ENCODE measurements at places on chromosomes 3 and 15.

DNA sequence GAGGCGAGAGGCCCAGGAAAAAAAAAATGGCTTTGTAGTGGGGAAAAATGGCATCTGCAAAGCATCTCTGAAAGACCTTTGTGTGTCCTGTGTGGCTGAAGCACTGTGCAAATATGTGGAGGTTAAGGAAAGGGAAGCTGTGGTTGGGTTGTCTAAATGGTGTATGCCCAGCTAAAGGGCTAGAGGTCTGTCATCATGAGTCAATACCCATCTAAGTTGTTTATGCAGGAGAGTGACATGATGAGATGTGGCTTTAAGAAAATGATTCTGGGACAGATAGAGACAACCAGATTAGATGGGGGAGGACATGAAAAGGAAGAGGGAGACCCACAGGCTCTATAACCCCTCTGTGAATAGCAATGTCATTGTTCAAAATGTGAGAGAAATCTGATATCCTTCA, 280.7 kb downstream of the MFSD1 start:
- DNase-seq: no peak

DNA sequence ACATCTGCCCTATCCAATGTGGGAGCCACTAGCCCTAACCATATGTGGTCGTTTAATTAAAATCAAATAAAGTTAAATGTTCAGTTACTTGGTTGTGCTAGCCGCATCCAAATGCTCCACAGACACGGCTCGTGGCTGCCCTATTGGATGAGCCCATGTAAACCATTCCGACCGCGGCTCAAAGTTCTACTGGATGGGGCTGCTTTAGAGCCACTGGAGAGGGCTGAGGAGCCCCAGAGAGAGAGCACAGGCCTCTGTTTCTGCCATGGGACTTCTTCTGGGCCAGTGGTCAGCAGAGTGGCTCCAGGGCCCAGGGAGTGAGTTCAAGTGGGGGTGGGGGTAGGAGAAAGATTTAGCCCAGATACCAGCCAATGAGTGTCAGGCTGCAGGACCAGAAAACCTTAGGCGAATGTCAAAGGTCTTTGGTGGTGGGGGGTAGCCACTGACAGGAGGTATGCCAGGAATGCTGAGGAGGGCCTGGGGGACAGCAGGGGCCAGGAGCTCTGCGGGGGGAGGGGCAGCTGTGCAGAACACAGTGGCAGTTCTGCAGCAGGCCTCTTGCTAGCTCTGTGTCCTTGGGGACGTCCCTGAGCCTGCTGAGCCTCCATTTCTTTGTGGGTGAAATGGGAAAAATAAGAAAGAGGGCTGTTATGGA, 30.1 kb downstream of the SPSB4 start:
- no peak for DNase-seq

DNA sequence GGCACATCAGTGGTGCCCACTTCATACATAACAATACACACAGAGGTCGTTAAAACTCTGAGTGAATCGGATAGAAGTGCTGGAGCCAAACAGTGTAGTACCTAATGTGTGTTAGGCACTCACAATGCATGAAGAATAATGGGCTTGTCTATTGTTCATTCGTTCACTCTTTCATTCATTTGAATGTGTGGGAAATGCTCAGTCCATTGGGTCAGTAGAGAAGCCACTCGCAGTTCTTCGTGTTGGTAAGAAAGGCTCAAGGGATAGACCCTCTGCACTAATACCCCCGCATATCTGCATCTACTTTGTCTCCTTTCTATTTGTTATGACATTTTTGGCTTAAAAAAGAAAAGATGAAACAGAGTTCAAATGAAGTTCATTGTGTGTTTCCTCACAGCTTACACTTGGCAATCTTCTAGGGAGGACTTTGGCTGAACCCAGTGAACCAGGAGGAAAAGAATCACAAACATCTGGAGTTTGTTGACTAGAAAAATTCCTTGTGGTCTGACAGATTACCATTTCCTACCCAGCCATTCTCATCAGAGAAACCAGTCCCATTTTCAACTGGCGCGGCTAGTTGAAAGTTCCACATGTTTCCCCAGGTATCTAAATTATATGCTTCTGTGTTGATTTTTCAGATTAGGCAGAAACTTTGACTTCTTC, 32.8 kb upstream of the MFSD1 start:
- DNase-seq: no peak

DNA sequence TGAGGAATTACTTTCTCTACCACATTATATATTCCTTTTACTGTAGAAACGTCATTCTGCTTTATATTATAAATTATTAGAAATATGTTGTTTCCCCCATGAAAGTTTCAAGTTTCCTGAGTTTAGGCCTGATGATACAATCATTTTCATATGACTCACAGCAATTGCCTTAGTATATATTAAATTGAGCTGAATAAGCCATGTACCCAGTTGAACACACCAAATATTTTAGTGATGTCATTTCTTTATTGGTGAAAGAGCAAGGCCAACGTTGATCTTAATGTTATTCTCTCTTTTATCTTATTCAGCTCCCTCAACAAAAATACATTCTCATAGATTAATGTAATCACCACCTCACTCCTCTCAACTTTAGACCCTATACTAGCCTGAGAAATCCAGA, 30.8 kb downstream of the B3GNT5 start:
- no peak for DNase-seq

DNA sequence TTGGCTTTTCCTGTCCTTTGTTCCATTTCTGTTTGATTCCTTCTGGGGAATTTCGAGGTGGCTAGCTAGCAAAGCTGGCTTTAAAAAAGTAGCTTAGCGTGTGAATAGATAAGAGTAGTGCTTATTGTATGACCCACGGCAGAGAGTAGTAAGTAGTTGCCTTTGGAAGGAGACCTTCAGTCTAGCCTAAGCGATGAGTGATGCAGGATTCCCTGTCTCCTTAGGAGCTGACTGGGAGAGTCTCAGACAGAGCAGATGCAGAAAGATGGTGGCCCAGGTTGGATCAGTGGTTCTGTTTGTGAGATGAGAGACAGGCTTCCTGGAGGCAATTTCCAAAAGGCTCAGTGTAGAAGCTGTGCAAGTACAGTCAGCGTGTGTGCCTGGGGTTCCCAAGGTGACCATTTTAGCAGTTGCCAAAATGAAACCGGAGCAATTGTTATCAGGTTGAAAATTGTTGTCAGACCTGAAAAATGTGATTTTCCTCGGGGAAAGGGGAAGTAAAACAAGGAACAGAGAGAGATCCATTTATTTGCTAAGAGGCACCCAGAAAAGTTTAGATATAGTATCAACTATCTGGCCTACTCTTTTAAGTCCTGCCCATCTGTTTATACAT, 681 bp upstream of the IL5RA start:
- DNase-seq: no peak

DNA sequence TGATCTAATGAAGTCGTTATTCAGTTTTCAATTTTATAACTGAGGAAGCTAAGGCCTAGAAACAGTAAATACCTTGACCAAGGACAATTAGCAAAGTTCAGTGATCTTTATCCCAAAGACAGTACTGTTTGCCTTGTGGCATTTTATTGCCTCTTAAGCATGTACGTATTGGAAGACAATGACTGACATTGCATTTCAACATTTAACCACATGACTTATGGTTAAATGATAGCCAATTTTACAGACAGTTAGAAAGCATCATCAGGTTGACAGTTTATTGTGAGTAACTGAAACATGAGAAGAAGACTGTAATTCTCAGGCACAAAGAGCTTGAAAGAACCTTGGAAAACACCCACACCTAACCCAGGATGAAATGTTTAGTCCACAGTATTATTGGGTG, 390.8 kb upstream of the ZNF385D start:
- DNase-seq: no peak

- no peak for DNase-seq
These were observed 19.1 kb upstream of the PXYLP1 start for GRCh38 chr3:141212555-141212954.

Data from activated naive CD4-positive, alpha-beta T cell treated with Interleukin-2 at 50 U/mL for 16 hours (primary cell).